ENCODE measurements at places on chromosomes 2 and 18.

DNA sequence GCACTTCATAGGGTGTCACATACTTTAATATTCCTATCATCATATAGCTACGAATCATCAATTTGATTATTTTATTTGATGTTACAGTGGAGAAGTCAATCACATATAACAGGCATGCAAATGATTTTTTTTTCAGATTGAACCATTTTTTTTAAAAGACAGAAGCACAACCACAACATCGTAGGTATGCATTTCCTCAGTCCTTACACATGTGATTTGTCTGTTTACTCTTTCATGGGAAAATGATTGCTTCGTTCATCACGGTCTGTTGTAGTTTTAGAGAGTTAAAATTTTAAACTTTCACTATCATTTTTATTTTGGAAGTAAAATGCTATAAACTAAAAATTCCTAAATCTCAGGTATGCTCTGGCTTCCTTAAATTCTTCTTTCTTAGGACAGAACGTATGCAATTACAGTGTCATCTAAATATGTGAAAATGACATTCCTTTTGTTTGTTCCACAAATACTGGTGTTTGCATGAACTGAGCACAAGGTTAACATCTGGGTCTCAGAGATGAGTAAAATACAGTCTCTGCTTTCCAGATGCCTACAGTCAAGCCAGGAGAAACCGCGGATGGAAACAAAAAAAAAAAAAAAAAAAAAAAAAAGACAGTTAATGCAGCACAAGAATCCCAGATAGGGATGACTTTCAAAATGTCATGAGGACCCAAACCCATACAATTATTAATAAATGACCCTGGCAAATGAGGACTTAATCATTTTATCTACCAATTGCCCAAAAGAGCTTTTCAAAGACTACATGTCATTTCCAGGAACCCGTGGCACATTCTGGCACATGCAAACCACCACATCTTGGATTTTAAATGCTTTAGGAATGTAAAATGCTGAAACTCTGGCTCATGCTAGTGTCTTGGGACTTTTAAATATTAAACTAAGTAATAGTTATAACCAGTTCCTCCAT, 201.2 kb downstream of the LRP1B start:
- DNase-seq = no peak

GRCh38 chr18:46768166-46768921, 11.5 kb upstream of the ST8SIA5 start:
- no peak for DNase-seq

DNA sequence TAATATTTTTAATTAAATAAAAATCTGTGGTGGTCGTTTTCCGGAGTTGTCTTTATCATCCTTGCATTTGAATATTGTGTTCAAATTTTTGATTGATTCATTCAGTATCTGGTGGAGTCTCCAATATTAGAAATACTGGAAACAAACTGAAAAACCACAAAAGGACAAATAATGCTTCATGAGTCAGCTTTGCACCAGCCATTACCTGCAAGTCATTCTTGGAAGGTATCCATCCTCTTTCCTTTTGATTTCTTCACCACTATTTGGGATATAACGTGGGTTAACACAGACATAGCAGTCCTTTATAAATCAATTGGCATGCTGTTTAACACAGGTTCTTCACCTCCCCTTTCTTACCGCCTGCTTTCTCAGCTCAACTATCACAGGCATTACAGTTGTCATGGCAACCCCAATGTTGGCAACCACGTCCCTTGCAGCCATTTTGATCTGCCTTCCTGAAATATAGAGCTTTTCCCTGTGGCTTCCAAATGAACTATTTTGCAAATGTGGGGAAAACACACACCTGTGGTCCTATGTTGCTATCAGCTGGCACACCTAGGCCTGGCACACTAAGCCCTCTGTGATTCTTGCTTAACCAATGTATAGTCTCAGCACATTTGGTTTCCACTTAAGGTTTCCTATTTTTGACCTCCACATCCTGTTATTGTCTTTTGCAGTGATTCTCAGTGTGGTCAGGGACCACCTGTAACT, 6.5 kb downstream of the CTLA4 start:
- no peak for DNase-seq

GRCh38 chr18:10293966-10294365, 160.5 kb upstream of the APCDD1 start:
- DNase-seq = no peak

- DNase-seq = no peak
These were observed 32.7 kb downstream of the ZFP36L2 start for GRCh38 chr2:43193652-43194120.

DNA sequence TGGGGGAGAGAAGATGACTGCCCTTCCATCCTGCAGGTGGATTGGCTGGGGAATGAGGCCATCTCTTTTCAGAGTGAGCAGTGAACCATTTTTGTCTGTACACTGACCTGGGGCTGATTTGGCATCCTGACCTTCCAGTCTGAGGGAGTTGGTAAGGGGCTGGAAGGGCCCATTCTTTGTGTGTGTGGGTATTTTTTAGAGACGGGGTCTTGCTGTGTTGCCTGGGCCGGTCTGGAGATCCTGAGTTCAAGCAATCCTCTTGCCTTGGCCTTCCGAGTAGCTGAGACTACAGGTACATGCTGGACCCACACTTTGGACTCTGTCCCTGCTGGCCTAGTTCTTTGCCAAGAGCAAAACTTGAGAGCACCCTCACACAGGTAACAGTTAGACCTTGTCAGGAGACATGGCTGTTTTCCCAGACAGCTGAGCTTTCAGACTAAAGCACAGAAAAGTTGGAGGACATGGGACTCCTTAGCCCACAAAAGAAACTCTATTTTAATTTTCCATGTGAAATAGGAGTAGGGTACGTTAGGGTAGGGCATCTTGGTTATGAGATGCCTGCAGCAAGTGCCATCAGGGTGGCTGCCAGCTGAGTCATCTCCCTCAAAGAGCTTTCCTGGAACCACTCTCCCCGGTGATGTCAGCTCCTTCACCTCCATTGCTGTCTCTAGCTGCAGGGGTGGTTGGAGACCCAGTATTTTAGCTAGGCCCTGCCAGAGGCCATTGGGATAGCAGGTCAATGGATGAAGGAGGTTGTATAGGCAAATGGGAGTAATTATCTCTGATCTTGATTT, 60.7 kb downstream of the DGKD start:
- no peak for DNase-seq

DNA sequence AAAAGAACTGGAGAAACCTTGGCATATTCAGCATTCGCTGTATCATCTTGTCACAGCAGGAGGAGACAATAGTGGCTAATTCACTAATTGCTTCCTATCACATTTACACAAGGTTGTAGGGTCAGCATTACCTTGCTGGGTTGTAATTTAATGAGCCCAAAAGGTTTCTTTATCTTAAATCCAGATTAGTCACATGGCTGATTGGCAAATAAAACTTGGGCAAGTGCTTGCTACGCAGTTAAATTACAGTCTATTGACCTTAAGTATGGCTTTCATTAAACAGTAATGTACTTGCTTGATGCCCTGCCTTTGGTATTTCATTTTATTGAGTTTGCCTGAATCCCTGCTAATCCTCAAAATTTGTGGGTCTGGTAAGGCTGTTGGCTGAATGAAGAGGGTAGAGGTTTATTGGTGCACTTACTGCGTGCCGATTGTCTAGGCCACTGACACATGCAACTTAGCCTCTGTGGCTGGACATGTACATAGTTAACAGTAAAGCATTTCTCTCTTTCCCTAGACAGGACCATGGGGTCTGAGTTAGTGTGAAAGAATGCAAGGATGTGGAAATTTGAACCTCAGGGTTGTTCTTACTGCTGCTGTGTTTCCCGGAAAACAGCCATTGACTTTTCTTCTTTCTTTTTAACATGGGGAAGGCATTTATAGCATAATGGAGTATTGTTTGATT, 34.3 kb downstream of the FMNL2 start:
- DNase-seq = no peak

- DNase-seq = no peak
These were observed 279.4 kb downstream of the EIPR1 start for GRCh38 chr2:3098231-3098630.

- no peak for DNase-seq
These were observed 160.5 kb downstream of the XIRP2 start for GRCh38 chr2:167048829-167049228.

- DNase-seq = peak; percentile 36
These were observed 93.5 kb downstream of the FAM124B start for GRCh38 chr2:224308272-224308911.

DNA sequence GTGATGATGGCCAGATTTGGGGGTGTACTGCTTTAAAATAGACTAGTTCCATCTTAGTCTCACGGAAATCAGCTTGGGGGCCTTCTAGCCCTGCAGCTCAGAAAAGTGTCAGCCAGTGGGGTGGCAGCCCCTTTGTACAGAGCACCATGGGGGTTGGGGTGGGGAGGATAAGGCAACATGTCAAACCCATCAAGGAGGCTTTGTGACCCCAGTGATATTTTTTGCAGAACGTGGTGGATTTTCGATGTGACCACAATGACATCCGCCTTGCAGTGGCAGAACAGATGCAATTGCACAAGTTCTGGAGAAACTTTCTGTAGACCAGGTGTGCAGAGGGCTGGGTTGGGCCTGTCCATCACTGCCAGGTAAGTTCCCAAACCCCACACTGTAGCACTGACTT, 3.0 kb upstream of the CD8A start:
- DNase-seq = no peak

- DNase-seq = no peak
These were observed 30.0 kb downstream of the FRZB start for GRCh38 chr2:182836451-182836850.

DNA sequence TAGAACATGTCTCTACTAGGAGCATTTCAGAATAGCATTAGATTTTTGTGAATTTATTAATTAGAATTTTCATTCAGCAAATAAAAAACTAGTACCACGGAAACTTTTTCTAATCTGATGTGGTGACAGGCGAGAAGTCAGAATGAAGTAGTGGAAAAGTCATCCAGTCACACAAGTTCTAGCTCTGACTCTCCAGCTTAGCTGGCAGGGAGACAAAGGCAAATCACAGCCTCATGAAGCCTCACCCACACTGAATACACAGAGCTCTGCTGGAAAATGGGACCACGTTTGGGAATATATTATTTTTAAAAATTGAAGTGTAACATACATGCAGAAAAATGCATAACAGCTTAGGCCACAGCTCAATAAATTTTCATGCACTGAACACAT, 86.1 kb downstream of the L3MBTL4 start:
- DNase-seq = no peak

DNA sequence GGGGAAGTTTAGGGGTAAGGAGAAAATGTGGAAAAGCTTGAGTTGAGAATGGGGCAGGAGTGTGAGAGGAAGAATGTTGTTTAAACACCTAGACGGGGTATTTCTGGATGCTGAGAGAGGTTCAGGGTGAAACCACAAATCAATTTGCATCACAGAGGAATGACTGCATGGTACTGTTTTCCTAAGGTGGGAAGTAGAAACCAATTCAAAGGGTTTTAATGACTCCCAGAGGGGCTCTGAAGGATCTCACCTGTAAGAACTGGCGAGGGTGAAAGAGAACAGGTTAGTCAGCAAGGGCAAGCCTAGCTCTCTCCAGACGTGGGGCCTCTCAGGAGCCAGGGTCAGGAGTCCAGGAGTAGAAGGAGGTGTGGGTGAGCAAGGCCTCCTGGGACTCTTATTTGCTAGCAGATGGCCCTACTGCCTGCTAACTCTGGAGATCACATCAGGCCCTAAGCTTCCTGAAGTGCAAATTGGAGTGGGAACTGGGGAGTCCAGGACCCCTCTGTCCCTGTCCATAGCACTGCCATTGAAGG, 133.0 kb upstream of the CELF4 start:
- DNase-seq = no peak

DNA sequence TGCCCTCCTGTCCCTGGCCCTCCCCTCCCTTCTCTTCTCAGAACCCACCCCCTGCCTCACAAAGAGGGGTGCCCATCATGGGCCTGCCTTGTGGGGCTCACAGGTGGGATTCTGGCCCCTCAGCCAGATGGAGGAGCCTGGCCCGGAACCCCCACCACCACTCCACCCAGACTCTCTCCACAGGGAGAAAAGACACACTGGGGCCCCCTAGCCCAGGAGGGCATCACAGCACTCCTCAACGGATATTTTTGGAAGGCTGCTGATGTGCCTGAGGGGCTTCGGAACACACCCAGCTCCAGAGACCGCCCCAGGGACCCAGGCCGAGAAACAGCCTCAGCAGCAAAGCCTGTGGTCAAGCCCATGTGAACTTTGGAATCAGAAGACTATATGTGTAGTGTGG, 9.9 kb downstream of the KCNIP3 start:
- no peak for DNase-seq

- DNase-seq = no peak
These were observed 123.1 kb upstream of the STK17B start for GRCh38 chr2:196294516-196294909.

DNA sequence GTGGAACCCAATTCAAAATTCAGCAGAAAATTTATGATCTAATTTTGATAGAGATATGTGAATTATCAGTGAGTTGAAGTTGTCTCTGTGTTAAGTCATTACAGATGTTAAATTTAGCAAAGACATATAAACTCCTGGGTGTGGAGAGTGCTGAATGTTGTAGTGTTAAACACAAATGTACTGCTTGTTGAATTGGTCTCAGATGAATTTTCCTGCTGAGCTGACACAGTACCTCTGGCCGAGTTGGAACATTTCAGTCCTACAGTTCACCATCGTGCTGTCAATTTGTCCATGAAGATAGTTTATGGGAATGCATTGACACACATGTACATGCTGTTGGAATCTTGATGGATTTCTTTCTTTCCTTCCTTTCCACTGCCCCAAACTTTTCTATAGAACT, 255.9 kb downstream of the PLCL1 start:
- no peak for DNase-seq

GRCh38 chr2:10161961-10162441, 39.5 kb downstream of the RRM2 start:
- DNase-seq = no peak
